Stimulated activated CD4-positive, alpha-beta T cell treated with anti-CD3 and anti-CD28 coated beads, Interleukin-1b, Interleukin-23, amount 100 ng/mL, for 48 hours (primary cell): ENCODE measurements at places on chromosomes 7 and 10.

DNA sequence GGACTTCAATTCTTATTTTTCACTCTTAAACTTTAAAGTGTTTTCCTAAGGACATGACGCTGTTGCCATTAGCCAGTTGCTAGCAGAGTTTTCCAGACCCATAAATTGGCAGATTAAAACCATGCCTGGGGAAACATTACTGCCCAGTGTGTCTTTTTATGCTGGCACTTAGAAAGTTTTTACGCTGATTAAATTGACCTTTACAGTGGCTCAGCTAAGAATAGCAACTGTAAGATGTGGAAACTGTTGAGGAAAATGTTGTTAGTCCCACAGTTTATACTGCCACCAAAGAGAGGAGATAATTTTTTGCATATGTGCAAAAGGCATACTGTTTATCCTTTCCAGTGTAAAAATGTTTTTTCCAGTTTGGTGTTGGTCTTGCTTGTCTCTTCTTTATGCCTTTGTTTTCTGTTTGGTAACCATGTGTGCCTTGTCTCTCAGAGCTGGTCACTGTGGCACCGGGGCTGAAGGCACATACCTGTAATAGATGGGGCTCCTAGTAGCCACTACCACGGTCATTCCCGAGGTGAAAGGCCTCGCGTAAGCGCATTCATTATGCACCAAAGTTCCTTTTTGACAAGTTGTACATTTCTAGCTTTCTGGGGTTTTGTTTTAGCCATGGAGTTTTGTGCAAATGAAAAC is 45.3 kb downstream of the CYP17A1 start:
- no peak for DNase-seq

- no peak for DNase-seq
These were observed 484.7 kb downstream of the PTPRN2 start for GRCh38 chr7:158102897-158103296.

DNA sequence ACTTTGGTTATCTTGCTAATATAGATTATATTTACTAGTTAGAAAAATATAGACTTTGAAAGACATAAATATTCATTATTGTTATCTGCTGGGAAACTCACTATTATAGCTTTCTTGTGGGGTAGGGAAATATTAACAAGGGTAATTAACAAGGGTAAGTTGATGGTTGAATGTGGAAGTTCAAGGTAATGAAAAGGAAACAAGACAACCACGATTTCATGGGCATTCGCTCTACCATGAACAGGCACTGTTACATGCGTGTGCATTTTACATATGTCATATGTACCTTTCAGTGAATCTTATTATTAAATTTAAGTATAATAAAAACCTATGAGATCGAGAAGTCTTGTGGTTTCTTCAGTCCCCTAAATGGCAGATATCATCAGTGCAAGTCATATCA is 251.0 kb upstream of the IMMP2L start:
- DNase-seq, result no peak

GRCh38 chr10:48446785-48447184 is 140.3 kb downstream of the MAPK8 start:
- DNase-seq, result no peak

- no peak for DNase-seq
These were observed 148.4 kb downstream of the GRID1 start for GRCh38 chr10:86218160-86218559.

GRCh38 chr10:112883360-112884178 is 66.5 kb upstream of the TCF7L2 start:
- no peak for DNase-seq

DNA sequence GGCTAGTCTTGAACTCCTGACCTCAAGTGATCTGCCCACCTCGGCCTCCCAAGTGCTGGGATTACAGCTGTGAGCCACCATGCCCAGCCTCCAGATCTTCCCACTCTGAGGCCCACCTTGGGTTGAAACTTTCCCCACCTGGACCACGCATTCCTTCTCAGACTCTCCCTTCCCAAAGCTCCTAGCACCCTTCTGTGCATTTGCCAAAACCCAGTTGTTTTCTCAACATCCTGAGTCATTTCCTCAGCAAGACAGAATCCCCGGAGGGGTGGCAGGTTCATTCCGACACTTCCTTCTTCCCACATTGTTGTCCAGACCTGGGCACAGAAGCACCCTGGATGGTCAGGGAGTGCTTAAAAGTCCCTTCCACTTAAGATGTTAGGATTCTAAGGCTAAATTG is 28.9 kb downstream of the BAG3 start:
- no peak for DNase-seq

- DNase-seq, result no peak
These were observed 177.4 kb downstream of the SFMBT2 start for GRCh38 chr10:7233259-7233991.

GRCh38 chr7:244974-245373 is 45.0 kb upstream of the FOXL3 start:
- DNase-seq, result no peak

GRCh38 chr10:7481368-7481765 is 70.5 kb upstream of the SFMBT2 start:
- no peak for DNase-seq

DNA sequence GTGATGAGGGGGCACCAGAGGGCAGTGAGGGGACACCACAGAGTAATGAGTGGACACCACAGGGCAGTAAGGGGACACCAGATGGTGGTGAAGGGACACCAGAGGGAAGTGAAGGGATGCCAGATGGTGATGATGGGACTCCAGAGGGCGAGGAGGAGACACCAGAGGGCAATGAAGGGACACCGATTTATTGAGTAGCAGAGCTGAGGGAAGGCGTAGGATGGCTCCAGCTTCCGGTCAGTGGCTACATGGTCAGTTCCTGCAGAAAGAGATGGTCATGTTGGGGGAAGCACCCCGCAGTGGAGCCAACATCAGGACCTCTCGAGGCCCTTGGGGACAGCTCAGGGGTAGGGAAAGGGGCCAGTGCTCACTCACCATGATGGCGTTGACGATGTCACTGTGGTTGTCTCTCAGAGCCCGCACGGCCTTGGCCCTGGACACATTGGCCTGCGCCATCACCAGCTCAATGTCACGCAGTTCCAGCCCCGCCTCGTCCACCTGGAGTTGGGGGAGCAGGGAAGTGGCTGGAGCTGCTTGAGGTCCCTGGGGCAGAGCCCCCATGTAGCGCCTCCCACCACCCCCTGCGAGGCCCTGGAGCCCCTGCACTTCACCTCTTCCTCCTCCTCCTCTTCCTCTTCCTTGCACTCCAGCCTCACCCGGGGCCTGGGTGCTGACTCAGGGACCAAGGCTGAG is 8.4 kb downstream of the NACAD start:
- no peak for DNase-seq

DNA sequence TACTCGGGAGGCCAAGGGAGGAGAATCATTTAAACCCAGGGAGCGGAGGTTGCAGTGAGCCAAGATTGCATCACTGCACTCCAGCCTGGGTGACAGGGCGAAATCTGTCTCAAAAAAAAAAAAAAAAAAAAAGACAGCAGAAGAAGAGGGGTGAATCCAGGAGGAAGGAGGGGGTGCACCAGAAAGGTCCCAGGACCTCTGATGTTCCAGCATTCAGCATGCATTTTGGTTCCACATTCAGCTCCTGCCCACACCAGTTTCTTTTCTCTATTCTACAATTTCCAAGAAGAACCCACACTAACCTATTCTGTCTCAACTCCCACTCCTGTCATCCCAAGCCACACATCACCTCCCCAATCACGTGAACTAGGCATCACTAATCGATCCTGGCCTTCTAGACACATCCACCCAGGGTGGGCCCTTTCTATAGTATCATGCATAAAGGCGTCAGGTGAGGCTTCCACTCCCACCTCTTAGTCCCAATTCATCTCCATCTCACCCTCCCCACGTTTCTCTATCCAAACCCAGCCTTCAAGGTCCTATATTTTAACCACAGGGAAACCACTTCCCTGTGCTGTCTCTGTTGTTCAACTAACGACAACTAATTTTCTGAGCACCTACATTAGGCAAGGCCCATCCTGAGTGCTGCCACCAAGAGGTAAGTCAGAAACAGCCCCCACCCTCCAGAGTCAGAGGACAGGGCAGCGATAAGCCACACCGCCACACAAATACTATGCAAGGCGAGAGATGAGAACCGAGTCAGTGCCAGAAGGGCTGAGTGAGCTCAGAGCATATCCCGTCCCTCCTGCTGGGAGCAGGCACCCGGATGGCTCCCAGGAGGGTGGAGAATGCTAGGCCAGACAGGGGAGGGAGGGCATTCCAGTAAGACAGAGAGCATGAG is 2.2 kb downstream of the ANXA11 start:
- DNase-seq, result peak; percentile 80

- DNase-seq, result no peak
These were observed 97.9 kb downstream of the TMEM168 start for GRCh38 chr7:112692333-112692732.

- no peak for DNase-seq
These were observed 10.4 kb upstream of the USP54 start for GRCh38 chr10:73601486-73601921.

- DNase-seq, result no peak
These were observed 858 bp downstream of the CCDC136 start for GRCh38 chr7:128792471-128793180.

DNA sequence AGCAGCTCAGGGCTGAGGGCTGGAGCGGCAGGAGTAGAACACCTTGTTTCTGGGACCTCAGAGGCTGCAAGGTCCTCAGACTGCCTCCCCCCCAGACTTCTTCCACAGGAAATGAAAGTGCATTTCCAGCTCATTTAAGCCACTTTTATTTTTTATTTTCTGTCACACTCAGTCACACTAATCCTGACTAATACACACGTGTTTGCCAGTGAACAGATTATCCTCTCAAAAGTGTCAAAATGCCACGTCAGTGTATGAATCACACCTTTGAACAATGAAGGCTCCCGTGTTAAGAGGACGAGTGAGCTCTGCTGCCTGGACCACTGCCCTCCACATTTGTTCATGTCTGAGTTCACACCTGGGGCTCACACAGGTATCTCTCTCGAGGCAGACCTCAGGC is 488.5 kb downstream of the DNAJB6 start:
- DNase-seq, result peak; percentile 27

- no peak for DNase-seq
These were observed 8.9 kb downstream of the DKK1 start for GRCh38 chr10:52322936-52323335.

- no peak for DNase-seq
These were observed 101.6 kb upstream of the GJD4 start for GRCh38 chr10:35503578-35503977.

- DNase-seq, result no peak
These were observed 51.8 kb downstream of the HERC4 start for GRCh38 chr10:68023292-68023691.

DNA sequence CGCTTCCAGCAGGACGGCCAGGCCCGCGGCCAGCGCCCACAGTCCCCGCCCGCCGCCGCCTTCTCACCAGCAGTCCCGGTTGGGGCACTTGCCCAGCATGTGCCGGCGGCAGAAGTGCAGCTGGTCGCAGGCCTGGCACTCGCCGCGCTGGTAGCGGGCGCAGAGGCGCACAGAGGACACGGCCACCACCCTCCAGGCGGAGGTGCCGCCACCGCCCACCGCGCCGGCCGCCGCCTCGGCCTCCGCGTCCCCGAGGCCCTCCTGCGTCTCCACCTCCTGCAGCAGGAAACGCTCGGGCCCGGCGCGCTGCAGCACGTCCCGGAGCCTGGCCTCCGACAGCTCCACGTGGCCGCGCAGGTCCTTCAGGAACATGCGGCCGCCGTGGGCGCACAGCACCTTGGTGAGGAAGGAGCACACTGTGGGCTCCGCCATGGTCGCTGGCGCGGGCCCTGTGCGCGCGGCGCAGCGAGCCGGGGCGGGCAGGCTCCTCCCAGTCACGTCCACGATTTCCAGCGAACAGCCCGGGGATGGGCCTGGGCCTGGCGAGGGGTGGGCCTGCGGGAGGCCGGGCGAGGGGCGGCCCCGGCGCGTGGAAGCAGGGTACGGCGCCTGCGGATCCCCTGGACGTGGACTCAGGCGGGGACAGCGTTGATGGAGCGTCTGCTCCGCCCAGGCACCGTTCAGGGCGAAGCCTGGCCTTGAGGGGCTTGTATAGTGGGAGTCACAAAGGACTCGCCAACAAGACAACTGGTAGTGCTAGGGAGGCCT is at the start of gene ZC3HAV1L:
ZC3HAV1L (minus strand) TSS at position 457 of the 768 bp plus-strand sequence; CDS start at position 432, 25 bp downstream.
- DNase-seq, result peak; percentile 71

DNA sequence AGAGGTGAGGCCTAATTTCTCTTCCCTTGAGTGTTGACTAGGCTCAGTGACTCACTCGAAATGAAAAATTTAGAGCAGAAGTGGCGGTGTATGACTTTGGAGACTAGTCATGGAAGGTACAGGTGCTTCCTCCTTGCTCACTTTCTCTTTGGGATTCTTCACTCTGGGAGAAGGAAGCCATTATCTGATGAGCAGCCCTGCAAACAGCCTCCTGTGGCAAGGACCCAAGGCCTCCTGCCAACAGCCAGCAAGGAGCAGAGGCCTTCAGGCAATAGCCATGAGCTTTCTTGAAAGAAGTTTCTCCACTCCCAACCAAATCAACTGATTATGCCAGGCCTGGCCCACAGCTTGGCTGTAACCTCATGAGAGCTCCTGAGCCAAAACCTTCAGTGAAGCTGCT is 369.6 kb upstream of the VWC2 start:
- no peak for DNase-seq

DNA sequence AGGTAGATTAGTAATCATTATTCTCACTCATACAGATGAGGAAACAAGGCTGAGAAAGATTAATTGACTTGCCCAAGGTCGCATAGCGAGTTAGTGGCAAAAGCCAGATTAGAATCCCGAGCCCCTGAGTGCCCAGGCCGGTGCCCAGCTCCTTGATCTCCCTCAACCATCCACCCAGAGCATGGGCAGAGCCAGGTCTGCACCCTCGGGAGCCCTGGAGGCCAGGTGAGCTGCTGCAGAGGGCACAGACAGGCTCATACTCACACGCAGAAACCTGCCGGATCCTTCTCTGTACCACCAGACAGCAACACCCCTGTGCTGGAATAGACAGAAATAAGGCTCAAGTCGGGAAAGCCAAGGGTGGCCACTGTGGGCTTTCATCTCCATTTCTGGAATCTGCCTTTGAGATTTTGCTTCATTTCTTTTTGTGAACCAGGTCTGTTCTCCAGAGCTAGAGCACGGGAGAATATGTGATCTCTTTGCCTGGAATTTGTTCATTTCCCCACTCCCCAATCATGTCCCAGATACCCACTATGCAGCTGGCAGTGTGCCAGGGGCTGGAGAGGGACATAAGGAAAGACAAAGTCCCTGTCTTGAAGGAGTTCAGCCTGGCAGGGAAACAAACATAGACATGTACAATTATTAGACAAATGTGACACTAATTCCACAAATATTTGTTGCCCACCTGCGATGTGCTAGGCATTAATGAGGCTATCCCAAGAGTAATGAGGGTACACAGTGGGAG is 5.5 kb downstream of the AFAP1L2 start:
- DNase-seq, result no peak

DNA sequence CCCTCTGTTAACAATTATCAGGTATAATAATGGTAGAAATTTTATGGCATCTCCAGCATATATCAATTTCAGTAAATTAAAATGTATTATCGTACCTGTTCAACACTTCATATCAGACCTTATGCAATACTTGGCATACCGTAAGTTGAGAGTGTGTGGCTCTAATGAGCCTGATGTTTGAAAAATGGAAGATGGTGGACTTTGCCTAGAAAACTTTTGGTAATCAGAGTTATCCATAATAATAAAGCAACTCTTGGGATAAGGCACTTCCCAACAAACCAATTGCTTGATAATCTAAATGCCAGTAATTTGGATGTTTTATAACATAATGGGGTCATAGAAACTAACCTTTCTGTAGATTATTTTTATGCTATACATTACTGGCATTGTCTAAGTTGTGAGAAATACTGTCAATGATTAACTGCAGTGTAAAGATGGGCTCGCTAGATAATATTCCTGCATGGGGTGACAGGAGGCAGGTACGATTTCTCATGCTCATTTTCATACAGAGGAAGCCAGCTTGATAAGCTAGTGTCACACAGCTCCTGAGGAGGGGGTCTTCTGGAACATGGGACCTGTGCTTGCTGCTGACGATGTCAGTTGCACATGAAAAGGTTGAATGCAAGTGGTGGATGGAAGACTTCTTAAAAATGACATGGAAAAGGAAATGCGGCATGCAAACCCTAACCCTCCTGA is 27.8 kb upstream of the DMBT1 start:
- no peak for DNase-seq
